ENCODE measurements at places on chromosomes 3 and 15.

- no peak for DNase-seq
Observed at GRCh38 chr3:124288996-124289395, 297.1 kb upstream of the ROPN1 start.

GRCh38 chr15:36571301-36571700, 8.1 kb upstream of the CDIN1 start:
- DNase-seq = no peak

DNA sequence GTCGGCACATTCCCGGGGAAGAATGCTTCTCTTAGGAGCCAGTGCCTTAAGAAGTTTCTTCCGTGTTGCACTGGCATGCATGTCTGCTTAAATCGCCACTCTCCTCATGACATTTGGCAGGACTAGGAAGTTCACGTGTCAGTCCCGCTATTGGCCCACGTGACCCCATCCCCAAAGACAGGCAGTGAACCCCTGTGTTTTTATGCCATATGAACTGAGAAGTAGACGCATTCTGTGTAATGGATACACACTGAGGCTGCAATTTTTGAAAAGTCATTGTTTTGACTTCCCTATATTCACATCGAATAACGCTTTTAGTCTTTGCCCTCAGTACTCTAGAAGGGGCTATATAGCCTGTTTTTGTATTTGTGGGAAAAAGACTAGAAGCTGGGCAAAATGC, 125.6 kb upstream of the TBL1XR1 start:
- no peak for DNase-seq

GRCh38 chr3:11734-12133, 184.8 kb upstream of the CHL1 start:
- no peak for DNase-seq

DNA sequence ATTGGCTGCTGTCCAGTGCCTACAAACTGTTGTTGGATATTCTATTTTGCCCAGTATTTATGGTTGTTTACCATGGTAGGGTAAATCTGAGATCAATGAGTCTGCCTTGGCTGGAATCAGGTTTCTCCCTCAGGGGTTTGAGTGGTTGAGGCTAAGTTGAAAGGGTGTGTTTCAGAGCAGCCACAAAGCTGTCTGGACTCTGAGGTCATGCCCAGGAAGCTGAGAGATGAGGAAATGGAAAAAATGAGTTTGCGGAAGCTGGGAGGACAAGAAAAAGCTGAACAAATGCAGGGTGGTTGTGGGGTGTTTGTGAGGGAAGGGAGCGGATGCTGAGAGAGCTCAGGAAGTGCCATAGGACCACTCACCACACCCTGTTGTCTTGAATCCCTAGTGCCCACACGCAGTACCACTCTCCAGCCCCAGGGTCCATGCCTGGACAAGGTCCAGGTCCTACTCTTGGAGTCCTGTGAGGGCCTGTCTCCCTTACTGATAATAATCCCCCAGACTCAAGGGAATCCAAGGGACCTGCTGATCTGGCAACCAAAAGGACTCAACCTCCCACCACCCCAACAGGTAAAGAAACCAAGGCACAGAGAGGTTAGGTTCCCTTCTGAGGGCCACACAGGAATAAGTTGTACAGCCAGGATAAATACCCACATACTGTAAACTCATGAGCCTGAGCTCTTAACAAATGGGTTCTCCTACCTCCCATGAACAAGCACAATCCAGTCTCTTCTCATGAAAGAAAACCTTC, 81.6 kb downstream of the PPCDC start:
- DNase-seq = peak; percentile 65

DNA sequence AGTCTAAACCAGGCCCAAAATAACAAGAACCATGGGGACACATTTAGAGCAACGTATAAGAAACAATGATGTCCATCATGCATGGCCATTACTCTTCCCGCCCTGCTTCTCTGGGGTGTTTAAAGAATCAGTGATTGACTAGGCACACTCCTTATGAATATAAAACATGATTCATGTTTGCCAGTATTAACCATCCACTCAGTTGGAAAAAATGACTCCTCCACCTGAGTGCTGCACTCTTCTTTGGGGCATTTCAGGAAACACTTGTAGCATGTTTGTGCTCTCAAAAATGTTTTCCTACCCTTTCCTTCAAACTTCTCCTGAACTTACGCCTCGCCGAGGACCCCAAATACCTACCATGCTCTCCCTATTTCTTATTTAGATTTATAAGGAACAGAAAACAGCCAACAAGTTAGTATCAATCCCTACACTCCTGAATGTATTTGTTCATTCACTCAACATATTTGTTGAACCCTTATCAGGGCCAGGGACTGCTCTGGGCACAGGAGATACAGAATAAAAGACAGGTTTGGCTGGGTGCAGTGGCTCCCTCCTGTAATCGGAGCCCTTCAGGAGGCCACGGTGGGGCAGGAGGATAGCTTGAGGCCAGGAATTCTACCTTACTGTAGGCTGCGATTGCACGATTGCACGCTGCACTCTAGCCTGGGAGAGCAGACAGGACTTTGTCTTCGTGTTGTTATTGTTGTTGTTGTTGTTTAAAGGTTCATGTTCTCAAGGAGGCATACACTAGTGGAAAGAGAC, 137.0 kb downstream of the TMCO5A start:
- DNase-seq = no peak

DNA sequence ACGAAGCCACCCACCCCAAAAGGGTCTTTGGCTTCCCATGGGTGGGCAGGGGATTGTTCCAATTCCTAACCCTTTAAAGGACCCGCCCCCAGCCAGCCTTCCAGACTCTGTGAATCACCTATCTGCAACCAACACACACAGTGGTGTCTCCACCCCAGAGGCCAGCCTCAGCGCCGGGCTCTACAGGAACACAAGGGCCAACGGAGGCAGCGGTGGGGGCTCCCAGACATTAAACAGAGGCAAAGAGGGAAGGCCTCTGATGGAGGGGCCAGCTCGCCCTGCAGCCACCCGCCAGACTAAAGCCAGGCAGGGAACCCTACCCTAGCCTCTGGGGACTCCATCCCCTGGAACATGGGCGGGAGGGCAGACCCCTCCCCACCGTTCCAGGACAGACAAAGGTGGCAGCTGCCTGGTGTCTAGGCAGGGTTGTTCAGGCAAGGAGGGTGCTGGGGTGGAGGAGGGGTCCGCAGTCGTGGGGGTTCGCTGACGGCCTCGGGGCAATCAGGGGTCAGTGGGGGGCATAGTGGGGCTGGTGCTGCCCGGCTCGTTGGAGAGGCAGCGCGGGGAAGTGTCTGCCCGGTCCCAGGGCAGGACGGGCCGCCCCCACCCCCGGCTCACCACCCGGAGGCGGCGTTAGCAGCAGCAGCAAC, 448 bp downstream of the SHISA5 start:
- no peak for DNase-seq

GRCh38 chr3:87173071-87173470, 54.0 kb upstream of the CHMP2B start:
- DNase-seq = no peak

DNA sequence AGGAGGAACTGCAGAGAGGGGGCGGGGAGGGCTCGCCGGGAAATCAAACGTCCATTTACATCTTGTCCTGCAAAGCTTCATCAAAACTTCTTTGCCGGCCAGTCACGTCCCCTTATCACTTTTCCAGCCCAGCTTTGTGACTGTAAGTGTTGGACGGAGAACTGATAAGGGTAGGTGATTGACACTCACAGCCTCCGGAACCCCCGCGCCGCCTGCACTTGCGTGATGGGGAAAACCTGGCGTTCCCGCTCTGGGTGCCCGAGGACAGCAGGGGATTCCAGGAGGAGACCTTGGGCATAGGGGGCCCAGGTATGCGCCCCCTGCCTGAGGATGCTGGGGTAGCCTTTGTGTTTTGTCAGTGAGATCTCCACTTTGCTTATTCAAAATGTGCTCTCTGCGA, 72.8 kb upstream of the ANKRD34C start:
- no peak for DNase-seq

GRCh38 chr3:89494734-89495133, 387.3 kb downstream of the EPHA3 start:
- DNase-seq = no peak

DNA sequence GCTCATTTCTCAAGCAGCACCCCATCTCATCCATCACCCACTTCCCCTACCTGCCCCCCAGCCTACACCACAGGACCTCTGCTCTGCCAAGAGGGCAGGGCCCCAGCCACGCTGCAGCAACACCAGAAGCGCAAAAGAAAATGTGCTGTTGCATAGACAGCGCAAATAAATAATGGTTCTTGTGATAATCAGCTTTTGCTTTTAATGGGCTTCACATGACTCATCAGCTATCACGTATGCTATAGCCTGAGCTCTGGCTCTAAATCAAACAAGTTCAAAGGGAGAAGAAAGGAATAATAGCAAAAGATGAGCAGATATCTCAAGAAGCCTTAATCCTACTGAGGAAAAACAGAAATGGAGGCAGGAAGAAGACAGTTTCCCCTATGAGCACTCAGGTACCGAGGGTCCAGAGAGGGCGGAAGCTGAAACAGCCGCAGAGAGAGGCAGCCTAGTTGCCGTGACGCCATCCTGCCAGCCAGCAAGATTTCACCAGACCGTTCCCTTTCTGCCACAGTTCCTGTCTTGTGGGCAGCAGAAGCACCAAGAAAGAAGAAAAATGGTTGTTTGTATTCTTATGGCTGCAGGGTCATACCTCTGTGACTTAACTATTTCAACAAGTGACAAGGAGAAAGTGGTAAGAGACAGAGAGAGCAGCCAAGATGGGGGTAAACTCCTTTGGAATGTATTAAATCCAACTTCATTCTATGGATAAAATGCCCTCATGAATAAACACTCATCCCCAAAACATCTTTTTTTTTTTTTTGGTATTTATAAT, 22.0 kb downstream of the RAB27A start:
- no peak for DNase-seq

GRCh38 chr15:51243774-51244173, 94.6 kb downstream of the CYP19A1 start:
- DNase-seq = no peak

DNA sequence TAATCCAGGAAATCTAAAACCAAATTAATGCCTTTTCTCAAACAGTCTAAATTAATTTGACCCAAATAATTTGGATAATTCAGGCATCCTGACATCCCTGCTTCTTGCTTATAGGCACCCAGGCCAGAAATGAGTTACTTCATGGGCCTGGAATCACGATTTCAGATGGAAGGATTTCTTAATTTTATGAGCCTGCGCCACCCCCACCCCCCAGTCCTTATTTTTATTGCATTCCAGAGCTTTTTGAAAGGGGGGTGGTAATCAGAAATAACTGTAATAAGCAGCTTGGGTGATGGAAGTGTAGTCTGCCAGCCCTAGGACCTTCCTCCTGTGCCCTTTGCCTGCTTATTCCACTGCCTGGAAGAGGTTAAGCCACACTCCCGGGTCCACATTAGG, 1.3 kb downstream of the AP2M1 start:
- no peak for DNase-seq

DNA sequence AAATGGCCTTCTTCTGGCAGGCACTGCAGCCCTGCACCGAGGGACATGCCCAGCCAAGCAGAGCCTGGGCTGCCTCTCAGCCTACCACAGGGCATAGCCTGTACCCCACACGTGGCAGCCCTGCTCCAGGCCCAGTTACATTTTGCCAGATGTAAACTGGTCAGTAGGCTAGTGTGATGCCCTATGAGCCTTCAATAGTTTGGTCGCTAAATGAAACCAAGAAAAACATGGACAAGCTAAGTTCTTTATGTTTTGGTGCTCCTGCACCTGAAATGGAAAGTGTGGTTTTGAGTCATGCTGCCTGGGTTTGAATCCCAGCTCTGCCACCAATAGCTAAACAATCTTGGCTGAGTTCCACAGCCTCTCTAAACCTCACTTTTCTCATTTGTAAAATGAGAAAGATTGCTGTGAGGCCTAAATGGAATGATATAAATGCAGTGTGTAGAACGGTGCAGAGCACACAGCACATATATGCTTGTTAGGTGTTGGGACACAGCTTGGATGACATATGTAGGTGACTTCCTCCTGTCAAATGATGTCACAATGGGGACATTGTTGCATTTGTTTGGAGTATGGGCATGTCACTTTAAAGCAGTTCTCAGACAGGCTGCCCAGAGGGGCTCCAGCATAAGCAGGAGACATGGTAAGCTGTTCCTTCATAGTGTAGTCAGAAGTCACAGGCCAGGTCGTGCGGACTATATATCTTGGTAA, 57.4 kb downstream of the ZBTB38 start:
- no peak for DNase-seq

DNA sequence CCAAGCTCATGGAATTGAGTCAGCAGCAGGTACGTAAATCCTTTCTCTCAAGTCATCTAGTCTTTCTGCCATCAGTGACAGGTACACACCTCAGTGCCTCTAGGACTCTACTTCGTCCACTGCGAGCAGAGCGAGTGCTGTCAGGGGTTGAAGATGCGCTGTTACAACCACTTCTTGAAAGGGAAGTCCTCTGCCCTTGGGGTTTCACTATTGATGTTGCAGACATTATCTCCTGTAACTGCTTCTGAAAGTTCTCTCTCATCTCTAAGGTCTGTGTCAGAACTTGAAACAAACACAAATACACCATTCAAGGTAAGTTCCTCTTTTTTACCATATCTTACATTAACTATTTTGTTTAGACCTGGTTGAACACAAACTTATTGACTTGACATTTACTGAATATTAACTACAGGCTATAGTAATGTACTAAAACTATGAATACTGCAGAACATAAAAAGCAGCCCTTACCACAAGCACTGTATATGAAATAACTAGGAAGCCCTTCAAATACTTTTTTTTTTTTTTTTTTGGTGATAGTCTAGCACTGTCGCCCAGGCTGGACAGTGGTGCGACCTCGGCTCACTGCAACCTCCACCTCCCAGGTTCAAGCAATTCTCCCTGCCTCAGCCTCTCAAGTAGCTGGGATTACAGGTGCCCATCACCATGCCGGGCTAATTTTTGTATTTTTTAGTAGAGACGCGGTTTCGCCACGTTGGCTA, 41.5 kb downstream of the TOPBP1 start:
- DNase-seq = no peak

- no peak for DNase-seq
Observed at GRCh38 chr3:58848826-58849225, 182.3 kb upstream of the FAM3D start.

Measured in NCI-H2029 (cell line).